ENCODE measurements at places on chromosomes 6 and 20.

GRCh38 chr6:49841424-49841823 lies 24.9 kb downstream of the CRISP1 start:
- DNase-seq: no peak

DNA sequence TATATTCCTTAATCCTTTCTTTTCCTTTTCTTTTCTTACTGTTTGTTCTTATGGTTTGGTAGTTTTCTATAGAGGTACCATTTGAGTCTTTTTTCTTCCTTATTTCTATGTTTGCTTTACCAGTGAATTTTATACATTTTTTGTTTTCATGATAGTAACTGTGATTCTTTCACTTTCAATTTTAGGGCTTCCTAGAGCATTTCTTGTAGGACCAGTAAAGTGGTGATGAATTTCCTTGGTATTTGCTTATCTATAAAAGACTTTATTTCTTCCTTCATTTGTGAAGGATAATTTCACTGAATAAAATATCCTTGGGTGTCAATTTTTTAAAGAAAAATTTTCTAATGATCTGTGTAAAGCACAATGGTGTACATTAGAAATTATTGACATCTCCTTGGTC lies 637.4 kb downstream of the CD109 start:
- no peak for DNase-seq

DNA sequence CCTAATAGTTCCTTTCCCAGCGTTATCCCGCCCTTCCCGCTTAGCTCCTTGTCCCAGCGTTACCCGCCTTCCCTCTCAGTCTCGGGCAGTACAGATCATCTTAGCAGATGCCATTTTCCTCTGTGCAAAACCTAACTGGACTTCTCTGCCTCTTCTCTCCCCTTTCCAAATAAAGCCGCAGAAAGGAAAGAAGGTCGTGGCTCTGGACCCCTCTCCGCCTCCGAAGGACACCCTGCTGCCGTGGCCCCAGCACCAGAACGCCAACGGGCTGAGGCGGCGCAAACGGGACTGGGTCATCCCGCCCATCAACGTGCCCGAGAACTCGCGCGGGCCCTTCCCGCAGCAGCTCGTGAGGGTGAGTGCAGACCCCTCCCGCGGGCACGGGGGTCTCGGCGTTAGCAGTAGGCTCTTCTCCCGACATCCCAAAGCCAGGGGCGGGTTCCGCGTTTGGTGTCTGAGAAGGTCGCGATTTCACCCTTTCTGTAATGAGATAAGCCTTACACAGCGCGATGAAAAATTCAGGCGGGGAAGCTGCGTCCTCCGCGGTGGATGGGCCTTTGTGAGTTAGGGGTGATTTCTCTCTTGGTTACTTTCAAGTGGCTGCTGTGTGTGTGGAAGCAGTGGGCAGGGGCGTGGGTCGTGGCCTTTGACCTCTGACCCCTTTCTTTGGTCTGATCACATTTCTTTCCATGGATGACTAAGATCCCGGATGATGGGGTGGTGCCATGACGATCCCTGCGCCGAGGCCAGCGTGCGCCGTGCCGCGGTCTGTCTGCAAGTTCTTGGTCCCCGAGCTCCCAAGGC lies 292.7 kb downstream of the TAF4 start:
- no peak for DNase-seq

GRCh38 chr6:13455552-13455966 lies 31.8 kb downstream of the GFOD1 start:
- no peak for DNase-seq

DNA sequence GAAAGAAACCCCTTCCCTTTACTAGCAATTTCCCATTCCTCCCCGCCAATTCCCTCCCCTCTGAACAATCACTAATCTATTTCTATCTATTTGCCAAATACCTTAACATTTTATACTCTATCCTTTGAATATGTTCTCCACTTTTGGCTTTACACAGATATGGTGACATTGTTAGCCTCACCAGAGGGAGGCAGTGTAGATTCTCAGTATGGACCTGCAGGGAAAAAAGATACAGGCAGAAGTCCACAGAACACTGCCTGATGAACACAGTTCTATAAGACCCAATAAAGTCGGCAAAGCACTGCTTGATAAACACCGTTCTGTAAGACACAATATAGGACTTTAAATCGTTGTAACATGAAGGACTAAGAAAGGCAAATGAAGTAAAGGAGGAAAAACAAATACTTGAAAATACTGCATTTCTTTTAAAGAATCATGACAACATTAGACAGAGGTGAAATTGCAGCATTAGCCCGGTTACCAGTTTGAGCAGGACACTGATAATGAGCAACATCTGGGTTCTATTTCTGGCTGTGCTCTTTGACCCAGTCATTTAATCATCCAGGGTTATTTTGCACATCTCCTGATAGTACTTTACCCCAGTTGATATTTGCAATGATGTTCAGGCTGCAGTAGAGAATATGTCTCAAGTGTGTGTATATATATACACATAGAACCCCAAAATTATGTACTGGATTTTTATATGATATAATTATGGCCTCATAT lies 296.8 kb downstream of the UTRN start:
- DNase-seq: no peak

- no peak for DNase-seq
Observed at GRCh38 chr6:162157167-162157870, 570.2 kb downstream of the PRKN start.

DNA sequence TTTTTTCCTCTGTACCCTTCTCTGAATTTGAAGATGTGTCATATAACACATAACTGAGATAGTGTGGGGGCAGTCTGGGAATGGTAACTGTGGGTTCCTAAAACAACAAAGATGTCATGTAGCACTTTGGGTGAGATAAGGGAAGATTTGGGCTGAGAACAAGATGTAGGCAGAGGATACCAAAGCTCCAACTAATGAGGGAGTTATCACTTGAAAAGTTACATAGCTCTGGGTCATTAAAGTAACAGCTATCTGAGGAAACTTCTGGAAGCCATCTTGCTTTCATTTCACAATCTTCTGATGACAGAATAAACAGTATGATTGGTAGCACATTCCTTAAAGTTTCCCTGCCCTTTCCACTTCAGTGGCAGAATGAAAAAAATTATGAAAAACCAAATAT lies 255.4 kb downstream of the TBX18 start:
- DNase-seq: no peak

DNA sequence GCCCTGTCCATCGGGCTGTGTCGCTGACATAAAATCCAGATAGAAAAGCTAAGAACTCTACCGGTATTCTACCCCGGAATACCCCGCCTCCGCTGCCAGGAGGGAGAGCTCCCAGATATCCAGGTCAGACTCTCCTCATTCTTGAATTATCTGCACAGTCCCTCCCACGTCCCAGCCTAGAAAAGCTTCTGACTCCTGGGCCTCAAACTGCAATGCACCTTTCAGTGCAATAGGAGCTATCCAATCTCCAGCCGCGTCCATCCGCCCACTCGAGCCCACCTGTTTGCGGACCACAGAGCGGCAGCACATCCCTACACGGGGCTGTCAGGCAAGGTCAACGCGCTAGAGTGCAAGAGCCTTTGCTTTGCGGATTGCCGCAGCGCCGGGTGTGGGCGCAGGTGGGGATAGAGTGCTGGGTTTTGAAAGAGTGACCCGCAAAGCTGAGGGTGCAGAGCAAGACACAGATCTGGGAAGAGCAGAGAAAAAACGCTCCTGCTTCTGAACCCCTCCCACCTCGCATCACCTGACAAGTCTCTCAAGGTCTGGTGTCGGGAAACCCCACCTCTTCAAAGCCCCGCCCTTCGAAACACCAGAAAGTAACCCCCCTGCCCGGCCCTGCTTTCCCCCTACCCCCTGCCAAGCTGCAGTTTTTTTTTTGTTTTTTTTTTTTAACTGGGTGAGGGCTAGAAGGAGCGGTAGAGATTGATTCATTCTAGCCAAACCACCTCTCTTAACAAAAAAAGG lies 1.3 kb downstream of the TAPBP start:
- DNase-seq: peak; percentile 80

GRCh38 chr20:34475979-34476736 lies 40.1 kb upstream of the DYNLRB1 start:
- peak; percentile 8 for DNase-seq

- DNase-seq: no peak
Observed at GRCh38 chr20:52612046-52612632, 360.0 kb upstream of the TSHZ2 start.

- DNase-seq: no peak
Observed at GRCh38 chr20:63471717-63471980, 806 bp downstream of the KCNQ2 start.

DNA sequence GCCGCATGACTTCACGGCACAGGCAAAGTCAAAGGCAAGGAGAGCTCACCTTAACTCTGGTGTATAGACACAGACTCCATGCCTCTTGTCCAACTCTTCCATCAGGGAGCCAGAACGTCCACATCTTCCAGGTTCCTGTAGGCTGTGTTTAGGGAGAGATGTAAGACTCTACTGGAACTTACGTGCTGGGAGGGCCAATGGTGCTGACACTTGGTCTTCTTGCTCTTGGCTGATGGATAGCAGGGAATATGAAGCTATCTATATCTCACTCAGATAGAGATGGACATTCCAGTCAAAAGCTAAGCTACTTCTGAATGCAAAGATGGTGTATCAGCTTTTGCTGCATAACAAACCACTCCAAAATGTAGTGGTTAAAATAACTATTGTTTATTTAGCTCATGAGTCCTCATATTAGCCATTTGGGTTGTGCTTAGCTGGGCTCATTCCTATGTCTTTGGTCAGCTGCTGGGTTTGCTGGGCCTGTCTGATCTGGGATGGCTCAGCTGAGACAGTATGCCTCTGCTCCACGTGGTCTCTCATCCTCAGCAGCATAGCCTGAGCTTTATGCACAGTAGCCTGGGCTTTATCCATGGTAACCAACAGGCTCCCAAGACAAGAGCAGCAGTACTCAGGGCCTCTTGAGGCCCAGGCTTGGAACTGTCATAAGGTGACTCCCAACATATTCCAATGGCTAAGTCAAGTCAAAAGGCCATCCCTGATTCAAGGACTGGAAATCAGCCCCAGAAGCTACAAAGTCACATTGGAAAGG lies 111.6 kb downstream of the SNX5 start:
- no peak for DNase-seq

DNA sequence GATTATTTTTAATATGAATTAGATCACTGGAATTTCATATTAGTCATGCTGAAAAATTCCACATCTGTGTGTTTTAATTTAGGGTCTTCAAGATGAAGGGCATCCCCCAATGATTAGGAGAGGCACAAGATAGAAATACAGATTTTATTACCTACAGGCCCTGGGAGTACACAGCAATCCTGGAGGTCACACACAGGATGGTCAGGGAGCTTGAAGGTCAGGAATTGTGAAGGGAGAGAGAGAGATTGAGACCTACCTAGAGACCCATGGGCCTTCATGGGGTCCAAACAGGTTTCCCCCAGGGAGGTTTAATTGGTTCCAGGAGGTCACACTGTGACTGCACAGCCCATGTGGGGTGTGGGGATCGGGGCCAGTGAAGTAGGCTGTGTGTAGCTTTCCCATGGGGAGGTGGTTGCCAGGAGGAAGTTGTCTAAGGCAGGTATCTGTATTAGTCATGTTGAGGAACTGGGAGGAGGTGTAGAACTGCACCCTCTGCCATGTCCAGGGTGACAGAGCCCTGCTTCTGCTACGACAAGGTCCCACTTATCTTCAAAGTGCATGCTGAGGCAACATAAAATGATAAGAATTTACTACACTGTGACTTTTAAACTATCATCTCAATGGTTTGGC lies 18.3 kb downstream of the SNX9 start:
- DNase-seq: no peak

- DNase-seq: no peak
Observed at GRCh38 chr6:63883597-63883996, 248.0 kb downstream of the PHF3 start.

- DNase-seq: no peak
Observed at GRCh38 chr6:143061597-143062385, 1.1 kb downstream of the AIG1 start.

GRCh38 chr6:162862941-162863340 lies 135.2 kb downstream of the PACRG start:
- no peak for DNase-seq

DNA sequence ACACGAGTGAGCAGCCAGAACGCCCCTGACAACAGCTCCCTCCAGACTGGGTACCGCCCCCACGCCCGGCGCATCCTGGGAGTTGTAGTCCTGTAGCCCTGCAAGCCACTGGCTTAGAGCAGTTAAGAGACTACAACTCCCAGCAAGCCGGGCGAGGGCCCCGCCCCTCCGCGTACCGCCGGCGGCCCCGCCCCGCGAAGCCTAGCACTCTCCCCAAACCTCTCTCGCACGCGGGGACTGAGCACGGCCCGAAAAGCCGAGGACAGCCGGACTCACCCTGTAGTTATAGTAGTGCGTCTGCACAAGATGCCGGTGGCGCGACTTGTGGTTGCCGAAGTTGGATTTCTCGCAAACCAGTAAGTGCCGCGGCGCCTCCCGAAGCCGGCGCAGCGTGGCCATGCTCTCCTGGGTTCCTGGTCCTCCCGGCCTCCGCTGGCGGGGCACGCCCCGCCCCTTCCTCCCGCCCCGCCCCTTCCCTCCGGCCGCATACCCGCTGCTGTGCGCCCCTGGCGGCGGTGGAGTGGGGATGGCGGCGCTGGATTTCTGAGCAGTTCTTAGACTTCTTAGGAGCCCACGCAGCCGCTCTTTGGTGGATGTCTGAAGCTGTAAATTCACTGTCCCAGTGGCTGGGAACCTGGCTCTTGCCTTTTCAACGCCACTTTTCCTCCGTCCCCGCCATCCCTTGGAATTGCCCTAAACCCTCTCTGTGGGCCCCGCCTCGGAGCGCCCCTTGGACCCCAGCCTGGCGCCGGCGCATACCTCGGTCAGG lies at the start of gene RPP40:
Gene RPP40, minus strand, starts transcription at position 434 of the 769 bp plus-strand sequence. Its CDS starts 35 bp downstream, at position 399.
- DNase-seq: peak; percentile 99

DNA sequence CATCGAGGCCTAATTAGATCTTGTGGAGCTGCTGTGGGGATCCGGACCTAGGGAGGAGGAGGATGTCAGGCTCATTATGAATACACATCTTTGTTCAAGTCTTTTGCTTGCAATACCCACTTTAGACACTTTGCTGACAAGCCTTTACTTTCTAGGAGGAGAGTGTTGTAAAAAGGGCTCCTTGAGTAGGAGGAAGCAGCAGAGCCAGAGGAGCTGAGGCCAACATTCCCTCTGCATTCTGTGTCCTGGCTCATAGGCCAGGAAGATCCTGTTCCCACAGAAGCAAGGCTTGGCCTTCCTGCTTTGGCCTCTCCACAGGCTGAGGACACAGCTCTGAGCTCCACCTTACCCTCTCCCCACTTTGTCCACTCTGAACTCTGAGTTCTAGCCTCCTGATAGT lies 67.1 kb downstream of the TPD52L1 start:
- DNase-seq: no peak

DNA sequence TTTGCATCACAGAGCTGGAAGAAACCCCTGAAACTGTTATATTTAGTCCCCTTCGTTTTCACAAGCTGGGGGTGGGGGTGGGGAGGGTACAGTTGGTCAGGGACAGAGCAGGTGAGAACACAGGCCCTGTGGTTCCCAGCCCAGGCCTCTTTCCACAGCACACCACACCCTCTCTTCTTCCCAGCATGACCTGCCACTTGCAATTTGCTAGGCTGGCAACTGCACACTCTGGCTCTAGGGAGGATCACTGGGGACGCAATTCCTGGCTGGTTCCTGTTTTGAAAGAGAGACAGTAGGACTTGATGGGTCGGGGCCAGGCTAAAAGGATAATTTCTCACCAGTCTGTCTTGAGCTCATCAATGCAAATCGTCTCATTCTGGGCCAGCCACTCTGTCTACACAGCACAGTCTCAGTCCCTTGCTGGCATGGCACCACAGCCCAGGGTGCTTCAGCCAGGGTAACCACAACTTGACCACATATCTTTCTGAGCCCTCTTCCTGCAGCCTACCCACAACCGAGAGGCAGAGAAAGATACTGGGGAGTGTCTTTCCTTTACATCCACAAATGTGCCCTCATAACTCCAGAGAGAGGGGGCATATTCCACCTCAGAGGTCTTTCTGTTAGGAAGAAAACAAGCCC lies 41.7 kb upstream of the EMILIN3 start:
- no peak for DNase-seq

Measured in T-helper 9 cell (primary cell).